Stimulated activated CD4-positive, alpha-beta T cell treated with anti-CD3 and anti-CD28 coated beads, Interleukin-1b, Interleukin-23, amount 100 ng/mL, for 1 hour (primary cell): ENCODE measurements at places on chromosomes 13 and 19.

- DNase-seq, result no peak
Observed at GRCh38 chr19:45280471-45280961, 29.4 kb downstream of the MARK4 start.

- DNase-seq, result no peak
Observed at GRCh38 chr19:16032509-16033135, 43.7 kb upstream of the TPM4 start.

DNA sequence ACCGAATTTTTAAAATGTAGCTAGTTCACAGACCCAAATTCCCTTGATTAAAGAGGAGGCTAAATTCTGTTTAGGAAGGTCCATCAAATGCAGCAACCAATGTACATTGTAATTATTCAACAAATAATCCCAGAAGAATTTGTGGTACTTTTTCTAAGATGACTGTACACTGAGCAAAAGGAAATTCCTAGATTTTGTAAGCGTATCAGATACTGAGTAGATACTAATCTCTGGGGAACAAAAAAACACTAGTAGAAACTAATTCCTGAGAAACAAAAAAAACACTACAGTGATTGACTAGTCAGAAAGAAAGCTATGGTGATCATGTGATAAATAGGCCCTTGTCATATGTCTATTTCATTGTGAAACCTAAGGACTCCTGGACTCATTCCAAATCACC is 246.1 kb downstream of the PCDH17 start:
- no peak for DNase-seq

DNA sequence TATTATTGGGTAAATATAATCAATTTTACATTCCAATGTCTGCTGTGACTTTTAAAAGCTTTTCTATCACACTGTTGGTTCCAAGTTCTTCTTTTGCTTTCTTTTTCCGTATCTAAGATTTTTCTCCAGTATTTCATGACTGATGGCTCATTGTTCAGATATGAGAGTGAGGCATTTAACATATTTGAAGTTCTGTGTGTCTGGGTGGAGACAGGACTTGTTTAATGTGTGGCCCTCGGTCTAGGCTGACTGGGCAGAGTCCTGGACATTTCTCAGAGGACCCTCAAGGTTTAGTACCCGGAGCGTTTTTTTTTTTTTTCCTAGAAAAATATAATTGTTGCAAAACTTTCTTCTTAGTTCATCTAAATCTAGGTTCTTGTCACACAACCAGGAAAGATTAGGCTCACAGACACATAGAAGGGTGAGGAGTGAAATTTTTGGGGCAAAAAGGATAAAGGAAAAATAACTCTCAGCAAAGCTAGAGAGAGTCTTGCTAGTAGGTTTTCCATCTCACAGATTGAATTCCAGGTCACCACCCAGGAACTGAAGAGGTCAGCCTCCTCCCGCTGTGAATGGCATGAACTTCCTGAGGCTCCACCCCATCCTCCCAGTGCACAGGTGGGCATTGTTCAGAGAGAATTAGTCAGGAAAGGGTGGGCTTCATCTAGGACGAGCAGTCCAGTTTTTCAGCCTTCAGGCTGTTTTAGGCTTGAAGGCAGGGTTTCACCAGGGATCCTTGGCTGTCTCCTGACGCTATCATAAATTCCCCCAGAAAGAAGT is 1002.4 kb upstream of the PCDH9 start:
- no peak for DNase-seq

DNA sequence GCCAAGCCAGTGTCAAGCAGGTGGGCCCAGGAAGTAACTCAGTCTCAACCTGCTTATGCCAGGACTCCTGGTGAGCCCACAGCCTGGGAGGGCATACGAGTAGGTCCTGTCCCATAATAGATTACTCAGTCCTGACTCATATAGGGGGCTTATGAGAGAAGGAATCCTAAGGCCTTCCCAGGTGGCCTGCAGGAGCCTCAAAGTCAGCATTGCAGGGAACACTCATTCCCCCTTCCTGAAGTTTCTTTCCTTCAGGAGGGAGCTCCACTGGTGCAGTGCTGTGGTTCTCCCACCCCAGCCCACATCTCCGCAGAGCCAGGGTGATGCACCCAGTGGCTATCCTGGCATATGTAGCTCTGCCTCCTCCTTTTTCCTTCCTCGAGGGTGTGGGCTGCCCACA is 137.3 kb downstream of the ZIC5 start:
- no peak for DNase-seq
